Stomach (tissue), 19 donors: ENCODE measurements at places on chromosomes 6 and 20. TPM values are rescaled to one million over a fixed set of nuclear protein-coding genes. Genes with fewer than 3 reads are reported as not detected.

GHRH gene
- polyA plus RNA-seq = not detected

PHF10 gene
- polyA plus RNA-seq = 31.9 TPM

PTPRK gene
- 7.0 TPM for polyA plus RNA-seq

NKAIN4 gene
- polyA plus RNA-seq = 1.2 TPM

ACTL10 gene
- 1.4 TPM for polyA plus RNA-seq

FAXC gene
- 2.6 TPM for polyA plus RNA-seq

PLCB4 gene
- 8.2 TPM for polyA plus RNA-seq

MEI4 gene
- polyA plus RNA-seq = not detected

OTOR gene
- not detected for polyA plus RNA-seq

SNX21 gene
- 16.7 TPM for polyA plus RNA-seq

SIGLEC1 gene
- 1.5 TPM for polyA plus RNA-seq

SNAP91 gene
- polyA plus RNA-seq = 0.12 TPM

TAF8 gene
- 11.6 TPM for polyA plus RNA-seq

RHAG gene
- polyA plus RNA-seq = not detected

HELZ2 gene
- 7.3 TPM for polyA plus RNA-seq

SIRPA gene
- polyA plus RNA-seq = 5.7 TPM

ZFP57 gene
- polyA plus RNA-seq = 0.08 TPM

CEP162 gene
- polyA plus RNA-seq = 4.9 TPM

SRMS gene
- polyA plus RNA-seq = not detected

TAPBP gene
- polyA plus RNA-seq = 17.0 TPM

VGLL2 gene
- polyA plus RNA-seq = not detected

EYA2 gene
- 5.7 TPM for polyA plus RNA-seq

RBM39 gene
- polyA plus RNA-seq = 273 TPM

ACOT13 gene
- 19.9 TPM for polyA plus RNA-seq

LCA5 gene
- polyA plus RNA-seq = 1.2 TPM

OVOL2 gene
- polyA plus RNA-seq = 16.0 TPM

CTCFL gene
- polyA plus RNA-seq = not detected

GNAS-AS1 gene
- 0.15 TPM for polyA plus RNA-seq

BPIFB1 gene
- 169 TPM for polyA plus RNA-seq

FABP7 gene
- not detected for polyA plus RNA-seq

HAO1 gene
- polyA plus RNA-seq = not detected

FOXC1 gene
- 0.25 TPM for polyA plus RNA-seq

DDO gene
- polyA plus RNA-seq = 0.44 TPM

NINL gene
- 10.1 TPM for polyA plus RNA-seq

HCRTR2 gene
- not detected for polyA plus RNA-seq

CD109 gene
- 3.5 TPM for polyA plus RNA-seq

C20orf144 gene
- 0.31 TPM for polyA plus RNA-seq

ANKRD6 gene
- 2.1 TPM for polyA plus RNA-seq

PPP1R3G gene
- polyA plus RNA-seq = 0.12 TPM

CDH4 gene
- 0.06 TPM for polyA plus RNA-seq

TTBK1 gene
- 0.05 TPM for polyA plus RNA-seq

VSTM2L gene
- 3.7 TPM for polyA plus RNA-seq

CRIP3 gene
- polyA plus RNA-seq = not detected

EDN1 gene
- 6.5 TPM for polyA plus RNA-seq
